ENCODE measurements at places on chromosomes 4 and X.

DNA sequence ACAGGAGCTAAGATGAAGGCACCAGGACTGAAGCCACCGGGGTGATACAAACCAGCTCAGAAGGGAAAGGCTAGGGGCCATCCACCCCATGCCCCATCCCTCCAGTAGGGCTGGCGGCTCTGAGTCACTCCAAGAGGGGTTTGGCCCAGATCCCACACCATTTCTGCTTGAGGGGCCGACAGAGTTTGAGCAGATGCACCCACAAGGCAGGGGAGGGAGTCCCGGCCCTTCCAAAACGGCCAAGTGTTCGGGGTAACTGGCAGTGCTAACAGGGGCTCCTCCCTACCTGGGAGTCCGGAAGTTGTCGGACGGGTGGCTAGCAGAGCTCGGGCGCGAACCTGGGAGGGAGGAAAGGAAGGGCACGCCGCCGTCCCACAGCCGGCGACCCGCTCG is 412 bp downstream of the SLC10A3 start:
- DNase-seq, result no peak

GRCh38 chr4:83025563-83025962 is 9.4 kb upstream of the COPS4 start:
- no peak for DNase-seq

DNA sequence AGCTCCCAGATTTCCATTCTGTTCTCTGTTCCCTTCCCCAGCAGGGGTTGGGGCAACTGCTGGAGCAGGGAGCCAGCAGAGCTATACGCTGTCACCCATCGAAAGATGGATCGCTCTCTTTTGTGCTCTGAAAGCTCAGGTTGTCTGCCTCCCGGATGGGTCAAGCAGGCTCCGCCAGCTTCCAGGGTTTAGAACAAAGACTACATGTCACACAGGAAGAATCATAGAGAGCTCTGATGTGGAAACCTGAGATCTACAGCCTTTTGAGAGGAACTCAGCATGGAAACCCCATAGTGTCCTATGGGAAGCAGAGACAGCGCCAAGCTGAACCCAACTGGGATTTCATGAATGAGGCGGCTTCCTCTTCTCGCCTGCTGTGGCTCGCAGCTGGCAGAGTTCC is 205.4 kb downstream of the HS3ST1 start:
- DNase-seq, result no peak

- DNase-seq, result no peak
Measured at GRCh38 chr4:81180916-81181315, 34.1 kb downstream of the PRKG2 start.

- DNase-seq, result no peak
Measured at GRCh38 chr4:144421839-144422565, 224.0 kb upstream of the HHIP start.

DNA sequence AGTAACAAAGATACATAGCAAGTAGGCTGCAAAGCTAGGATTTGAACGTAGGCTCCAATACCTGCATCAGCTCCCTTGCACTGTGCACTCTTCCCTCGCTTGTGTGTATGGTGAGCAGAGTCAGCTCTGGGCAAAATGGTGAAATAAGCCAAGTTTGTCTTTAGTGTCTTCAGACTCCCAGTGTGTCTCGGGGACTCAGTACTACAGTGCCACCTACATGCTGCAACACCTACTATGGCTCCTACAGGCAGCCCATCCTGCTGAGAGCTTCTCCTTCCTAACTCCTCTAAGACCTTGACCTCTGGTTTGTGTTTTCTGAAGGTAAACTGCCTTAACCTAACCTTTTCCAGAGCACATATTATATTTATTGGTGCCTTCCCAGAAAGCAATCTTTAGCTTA is 42.5 kb downstream of the RTL9 start:
- no peak for DNase-seq

- DNase-seq, result no peak
Measured at GRCh38 chrX:150935467-150935866, 37.0 kb upstream of the CD99L2 start.

GRCh38 chr4:69440308-69440707 is 55.4 kb downstream of the UGT2B4 start:
- no peak for DNase-seq

DNA sequence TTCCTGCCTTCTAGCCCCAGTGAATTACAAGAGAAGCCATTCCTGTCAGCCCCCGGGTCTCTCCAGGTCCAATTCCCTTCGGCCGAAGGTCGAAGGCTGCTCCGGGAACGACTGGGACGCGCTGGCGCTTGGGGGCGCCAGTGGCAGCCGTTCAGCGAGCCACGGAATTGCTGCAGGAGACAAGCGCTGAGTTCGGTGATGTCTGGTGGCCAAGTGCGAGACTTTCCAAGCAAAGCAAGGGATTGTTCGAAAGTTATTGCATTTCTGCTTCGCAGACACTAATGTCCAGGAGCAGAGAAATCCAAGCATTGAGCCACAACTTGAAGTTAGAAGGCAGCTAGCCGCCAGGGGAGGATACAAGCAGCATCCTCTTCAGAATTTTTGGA is 1.1 kb upstream of the DKK2 start:
- no peak for DNase-seq

GRCh38 chrX:109312757-109313156 is 169.1 kb downstream of the GUCY2F start:
- DNase-seq, result no peak

GRCh38 chr4:26248647-26249046 is 72.2 kb upstream of the RBPJ start:
- no peak for DNase-seq

DNA sequence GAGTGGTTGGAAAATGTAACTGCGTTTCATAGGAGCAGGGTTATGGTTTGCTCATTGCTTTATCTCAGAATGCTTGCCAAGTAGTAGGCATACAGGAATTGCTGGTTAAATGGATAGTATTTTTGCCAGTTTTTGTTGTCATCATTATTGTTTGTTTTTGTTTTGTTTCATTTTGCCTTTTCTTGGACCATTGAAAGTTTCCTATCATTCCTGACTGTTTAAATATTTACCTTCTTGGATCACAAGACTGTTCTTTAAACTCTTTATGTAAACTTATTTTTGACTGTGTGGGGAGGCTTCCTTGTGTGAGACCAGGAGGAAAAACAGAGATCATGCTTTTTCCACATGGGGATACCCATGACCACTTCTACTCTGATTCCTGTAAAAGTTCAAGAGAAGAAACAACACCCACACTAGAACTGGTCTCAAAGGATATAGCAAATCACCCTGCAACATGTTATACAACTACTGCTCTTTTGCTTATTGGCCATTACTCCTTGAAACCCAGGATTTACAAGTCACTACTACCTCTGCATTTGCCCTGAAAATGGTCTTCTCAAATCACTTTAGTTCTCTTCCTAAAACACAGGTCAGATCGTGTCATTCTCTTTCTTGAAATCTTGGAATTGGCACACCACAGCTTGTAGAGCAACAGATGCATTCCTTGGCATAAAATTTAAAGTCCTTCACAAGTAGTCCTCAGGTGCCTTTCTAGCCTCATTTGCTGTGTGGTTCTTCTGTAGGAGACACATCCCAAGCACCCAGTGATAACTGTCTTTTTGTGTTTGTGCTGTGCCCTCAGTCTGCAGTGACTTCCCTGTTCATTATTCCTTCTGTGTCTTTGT is 51.3 kb downstream of the FNIP2 start:
- DNase-seq, result no peak

- no peak for DNase-seq
Measured at GRCh38 chr4:88792821-88793220, 95.2 kb upstream of the NAP1L5 start.

GRCh38 chr4:73847526-73848182 is 5.4 kb upstream of the PF4V1 start:
- no peak for DNase-seq

- no peak for DNase-seq
Measured at GRCh38 chr4:161428180-161428965, 735.4 kb downstream of the FSTL5 start.

DNA sequence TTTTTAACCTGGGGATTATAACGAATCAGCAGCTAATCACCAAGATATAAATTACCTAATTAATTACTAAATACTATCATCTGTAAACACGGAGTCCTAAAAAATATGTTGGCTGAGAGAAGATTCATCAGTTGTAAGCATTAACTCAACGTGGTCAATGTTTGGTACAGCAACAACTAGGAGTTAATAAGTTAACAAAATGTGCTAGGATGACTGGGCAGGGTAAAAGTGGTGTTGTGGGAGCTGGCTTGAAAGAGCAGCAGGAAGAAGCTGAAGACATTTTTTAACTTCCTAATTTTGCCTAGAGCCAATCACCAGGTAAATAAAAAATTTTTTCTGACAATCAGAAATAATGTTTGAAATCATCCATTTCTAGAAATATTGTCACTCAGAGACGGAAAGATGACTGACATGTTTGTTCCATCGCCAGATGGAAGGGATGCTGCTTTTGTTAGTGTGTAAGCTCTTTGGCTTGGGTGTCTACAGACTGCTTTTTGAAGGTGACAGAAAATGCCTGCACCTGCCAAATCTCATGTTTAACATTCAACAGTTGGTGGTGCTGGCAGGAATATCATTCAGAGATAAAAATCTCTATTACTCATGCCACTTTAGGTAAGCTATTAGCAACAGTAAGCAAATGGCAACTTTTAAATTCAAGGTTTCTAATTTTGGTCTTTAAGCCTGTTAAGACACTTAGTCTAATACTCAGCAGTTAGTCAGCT is 1126.9 kb downstream of the STPG2 start:
- DNase-seq, result no peak

GRCh38 chr4:1293531-1293941 is 3.8 kb downstream of the MAEA start:
- DNase-seq, result no peak

GRCh38 chr4:24056289-24056688 is 166.4 kb upstream of the PPARGC1A start:
- DNase-seq, result no peak

DNA sequence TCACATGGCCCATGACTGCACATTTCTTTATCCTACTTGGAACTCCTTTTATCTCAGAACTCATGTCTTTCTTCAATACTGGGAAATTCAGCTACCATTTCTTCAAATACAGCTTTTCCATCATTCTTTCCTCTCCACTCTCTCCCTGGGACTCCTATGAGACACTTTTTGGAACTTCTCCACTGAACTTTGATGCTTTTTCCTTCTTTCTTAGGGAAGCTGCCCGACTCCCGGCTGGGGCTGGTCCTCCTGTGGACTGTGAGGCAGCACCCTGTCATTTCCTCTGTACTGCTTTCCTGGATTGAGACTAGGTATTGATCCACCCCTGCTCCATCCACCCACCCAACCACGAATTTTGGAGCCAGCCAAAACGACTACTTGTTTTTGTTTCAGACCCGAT is 40.0 kb downstream of the ZFYVE28 start:
- DNase-seq, result no peak

DNA sequence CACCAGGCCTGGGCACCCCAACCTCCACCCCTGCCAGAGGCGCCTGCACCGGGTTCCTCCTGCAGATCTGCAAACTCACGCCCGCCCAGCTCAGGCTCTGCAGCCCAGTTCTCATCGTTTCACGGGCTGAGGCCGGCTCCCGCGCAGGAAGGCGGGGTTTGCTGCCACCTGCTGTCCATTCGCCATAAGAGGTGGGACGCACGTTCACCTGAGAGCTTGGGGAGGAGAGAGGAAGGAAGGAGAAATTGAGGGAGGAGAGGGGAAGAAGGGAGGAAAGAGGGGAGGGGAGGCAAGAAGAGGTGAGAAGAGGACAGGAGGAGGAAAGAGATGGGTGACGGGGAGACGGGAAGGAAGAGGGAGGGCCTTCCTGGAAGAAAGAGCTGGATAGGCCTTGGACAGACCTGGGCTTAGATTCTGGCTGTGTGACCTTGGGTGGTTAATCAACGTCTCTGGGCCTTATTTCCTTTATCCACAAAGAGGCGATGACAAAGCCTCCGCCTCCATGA is 114.5 kb downstream of the ADRA2C start:
- DNase-seq, result peak; percentile 52

DNA sequence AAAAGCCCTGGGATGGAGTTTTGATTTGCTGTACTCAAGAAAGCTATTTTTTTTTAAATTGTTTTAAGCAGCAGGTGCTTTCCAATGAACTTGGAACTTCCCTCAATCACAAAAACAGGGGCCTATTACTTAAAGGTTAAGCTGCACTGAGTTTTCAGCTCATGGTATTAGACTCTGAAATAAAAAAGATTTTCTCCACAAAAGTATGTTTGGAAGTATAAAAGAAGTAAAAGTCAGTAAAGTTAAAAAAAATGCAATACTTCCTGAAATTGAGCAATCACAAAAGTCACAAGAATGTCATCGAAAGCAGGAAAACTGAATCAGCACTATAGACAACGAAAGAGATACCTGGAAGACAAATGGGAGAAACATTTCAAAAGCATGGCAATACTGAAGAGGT is 38.9 kb upstream of the PLAC8 start:
- no peak for DNase-seq

DNA sequence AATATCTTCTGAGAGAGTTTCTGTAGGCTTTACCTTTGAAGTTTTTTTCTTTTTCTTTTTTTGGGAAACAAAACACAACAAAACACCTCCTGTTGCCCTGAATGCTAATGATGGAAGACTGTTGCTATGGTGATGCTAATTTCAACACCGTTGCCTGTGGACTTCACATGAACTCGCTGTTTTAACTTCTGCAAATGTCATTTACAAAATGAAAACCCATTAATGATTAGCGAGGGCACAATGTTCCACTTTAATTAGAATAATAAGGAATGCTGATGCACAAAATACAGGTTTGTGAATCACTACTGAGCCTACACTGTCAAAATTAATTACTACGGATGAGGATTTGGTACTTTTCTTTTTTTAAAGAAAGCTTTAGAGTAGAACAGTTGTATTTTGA is 227.1 kb upstream of the FTHL17 start:
- DNase-seq, result no peak

DNA sequence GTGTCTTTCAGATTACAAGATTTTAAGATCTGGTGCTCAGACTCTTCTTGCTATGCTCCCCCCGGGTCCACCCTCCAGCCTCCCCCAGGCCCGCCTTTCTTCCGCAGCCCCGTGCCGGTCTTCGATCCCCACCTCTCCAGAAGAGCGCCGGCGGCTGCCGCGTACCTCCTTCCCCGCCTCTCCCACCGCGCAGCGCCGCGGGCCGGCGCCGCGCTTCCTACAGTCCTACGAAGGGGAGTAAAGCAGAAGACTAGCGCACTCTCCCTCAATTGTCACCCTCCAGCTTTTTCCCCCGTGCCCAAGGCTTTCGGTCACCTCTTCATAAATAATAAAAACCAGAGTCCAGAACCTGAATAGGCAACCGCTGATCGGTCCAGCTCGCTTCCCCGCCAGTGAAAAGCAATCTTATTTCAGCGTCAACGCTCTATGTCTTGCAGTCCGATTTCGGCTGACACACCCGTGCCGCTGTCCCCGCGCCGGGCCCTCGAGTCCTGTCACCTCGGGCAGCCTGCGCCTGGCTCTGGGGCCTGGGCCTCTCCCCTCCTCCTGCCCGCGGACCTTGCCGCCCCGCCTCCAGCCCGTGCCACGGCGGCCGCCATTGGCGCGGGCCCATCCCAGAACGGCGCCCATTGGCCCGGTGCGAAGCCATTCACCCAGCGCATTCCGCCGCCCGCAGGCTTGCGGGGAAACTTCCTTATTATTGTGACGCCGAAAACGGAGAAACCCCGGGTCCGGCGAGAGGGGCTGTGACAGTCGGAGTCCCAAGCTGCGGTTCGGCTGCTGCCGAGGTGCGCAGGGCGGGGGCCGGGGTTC is at the start of gene HERC3:
TSS of gene HERC3 (plus strand) at position 694 of the 813 bp plus-strand sequence. CDS start 13,344 bp downstream, outside the sequence.
- DNase-seq, result peak; percentile 81

- DNase-seq, result no peak
Measured at GRCh38 chr4:67714248-67714583, 13.3 kb upstream of the UBA6 start.

GRCh38 chr4:139858436-139859205 is 193.0 kb downstream of the MGST2 start:
- no peak for DNase-seq

- no peak for DNase-seq
Measured at GRCh38 chrX:2423282-2423681, 77.5 kb downstream of the DHRSX start.
